HAP-1 (cell line): ENCODE measurements at places on chromosomes 2 and 18.

DNA sequence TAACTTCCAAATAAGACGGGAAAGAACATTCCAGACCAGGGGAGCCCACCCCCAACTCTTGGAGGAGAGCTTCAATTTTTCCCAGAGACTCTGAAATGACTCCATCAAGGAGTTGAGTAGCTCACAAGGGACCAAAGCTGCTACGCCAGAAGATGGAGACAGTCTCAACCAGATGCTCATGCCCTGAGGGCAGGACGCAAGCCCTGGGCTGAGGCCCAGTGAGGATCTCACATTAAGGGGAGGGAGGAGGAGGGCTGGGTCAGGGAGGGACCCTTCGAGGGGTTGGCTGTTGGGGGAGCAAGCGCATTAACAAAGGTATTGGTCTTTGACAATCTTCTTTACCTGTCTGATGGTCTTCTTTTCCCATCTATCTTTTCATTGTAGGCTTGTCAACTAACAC, 141.3 kb upstream of the SLC1A4 start:
- DNase-seq: no peak

DNA sequence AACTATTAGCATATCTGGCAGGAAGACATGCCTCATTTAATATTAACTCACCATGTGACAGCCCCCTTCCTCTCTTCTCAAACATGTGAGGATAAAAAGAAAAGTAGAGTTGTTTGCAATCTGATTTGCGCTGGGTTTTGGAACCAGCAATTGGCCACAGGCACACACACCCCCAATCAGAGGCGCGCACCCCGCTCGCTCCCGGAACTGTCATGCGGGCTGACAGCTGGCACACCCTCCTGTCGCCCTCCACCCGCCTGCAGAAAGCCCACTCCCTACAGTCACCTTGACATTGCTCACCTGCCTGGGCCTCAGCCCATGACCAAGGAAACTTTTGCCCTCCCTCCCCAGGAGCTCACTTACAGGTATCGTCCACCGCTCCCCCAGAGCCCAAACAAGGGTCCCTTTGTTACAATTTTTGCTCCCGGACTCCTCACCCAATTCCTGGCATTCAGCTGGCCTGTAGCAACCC, 1.1 kb downstream of the COBLL1 start:
- peak; percentile 75 for DNase-seq

- no peak for DNase-seq
Observed at GRCh38 chr2:121429927-121430520, 100.7 kb upstream of the RNU4ATAC start.

DNA sequence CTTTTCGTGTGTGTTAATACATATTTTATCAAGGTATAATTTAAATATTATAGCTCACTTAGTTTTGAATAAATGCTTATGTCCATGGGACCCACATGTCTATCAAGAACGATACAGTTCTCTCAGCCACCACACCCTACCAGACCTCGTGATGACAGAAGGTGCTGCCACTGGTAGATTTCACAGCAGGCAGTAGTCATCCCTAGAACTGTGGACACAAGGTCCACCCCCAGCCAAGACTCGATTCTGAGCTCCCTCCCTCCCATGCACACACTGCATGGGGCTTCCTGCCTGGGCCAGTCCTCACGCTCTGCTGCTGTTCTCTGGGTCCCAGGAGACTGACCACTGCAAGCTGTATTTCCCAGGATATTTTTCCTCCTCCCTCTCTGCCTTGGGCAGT, 26.5 kb upstream of the CREB1 start:
- DNase-seq: no peak

DNA sequence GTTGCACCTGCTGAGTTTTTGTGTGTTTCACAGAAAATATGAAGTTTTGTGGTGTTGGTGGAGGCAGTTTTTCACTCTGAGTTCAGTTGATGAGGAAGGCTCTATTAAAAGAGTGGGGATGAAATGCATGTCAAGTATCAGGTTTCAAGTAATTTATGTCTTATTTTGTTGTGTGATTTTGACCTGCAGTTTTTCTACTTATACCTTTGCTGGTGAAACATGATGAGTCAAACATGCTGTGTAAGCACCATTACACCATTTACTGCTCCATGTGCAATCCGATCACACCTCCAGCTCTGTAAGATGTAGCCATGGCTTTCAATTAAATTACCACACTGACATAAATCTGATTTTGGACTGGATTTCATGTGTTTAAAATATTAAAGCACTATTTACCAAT, 174.5 kb upstream of the ZEB2 start:
- no peak for DNase-seq

DNA sequence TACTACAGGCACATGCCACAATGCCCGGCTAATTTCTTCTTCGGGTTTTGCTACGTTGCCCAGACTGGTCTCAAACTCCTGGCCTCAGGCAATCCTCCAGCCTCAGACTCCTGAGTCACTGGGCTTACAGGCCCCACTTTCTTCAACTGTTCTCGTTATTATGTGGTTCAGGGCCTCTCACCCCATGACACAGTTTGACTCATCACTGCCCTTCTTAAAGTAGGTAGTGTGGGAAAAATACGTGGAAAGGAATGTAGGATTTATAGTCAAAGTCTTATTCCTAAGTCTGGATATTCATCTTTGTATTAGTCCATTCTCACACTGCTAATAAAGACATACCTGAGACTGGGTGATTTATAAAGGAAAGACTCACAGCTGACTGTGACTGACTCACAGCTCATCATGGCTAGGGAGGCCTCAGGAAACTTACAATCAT, 19.4 kb downstream of the CENPA start:
- DNase-seq: no peak

DNA sequence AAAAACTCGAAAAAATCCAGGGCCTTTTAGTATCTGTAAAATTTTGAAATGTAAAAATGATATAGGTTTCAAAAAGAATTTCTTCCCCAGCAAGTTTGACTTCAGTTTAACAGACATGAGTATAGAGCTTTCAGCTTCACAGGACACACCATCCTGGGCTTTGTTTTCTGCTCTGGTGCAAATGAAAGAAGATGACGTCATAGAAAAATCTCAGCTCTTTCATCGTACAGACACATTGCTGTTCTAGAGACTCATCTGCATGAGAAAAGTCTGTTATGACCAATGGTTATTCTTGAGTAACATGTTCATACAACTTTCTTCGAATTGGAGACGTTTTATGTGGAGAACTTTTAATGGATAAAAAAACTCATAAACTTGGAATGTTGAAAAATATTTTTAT, 111.7 kb upstream of the DYNAP start:
- DNase-seq: peak; percentile 35

DNA sequence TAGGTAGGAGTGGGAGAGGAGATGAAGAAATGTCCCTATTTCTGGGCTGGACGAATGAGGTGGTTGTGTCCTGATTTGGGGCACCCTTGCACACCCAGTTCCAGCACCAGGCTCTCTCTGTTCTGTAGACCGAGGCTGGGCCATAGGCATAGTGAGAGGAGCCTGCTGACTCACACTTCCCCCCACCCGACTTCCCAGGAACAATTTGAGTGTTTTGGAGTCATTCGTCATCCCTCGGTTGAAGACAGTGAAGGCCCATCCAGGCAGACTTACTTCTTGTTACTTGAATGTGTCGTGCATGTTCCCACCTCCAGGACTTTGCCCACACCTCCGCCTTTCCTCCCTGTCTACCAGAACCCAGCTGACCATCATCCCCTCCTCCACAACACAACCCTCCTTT, 179.1 kb downstream of the HAUS1 start:
- no peak for DNase-seq

DNA sequence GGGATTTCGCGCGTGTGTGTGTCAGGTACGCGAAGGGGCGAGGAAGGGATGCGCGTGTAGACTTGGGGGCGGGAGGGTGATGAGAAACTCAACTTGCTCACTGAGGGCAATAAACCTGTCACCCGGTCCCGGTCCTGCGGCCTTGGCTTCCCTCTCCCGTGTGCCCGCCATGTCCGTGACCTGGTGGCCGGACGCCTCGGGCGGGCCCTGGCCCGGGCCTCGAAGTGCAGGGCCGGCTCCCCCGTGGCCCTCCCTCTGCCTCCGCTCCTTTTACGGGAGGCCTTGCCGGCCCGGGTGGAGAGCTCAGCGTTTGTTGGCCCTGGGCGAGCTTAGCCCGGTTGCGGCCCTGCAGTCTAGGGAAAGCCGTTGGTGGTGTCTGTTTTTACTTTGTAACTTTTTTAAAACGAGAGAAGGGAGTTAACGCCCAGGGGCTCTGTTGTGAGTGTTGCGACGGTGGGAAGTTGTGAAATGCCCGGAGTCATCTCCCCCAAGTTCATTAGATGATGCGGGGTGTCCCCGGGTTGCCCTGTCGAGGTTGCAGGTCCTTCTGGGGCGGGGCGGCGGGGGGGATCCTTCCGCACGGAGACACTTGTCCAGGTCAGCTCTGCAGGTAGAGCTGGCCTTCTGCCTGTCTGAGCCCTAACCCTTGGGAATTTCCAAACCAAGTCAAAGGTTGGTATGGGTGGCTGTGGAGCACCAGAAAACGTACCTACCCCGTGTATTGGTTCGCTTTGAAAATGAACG, 883 bp downstream of the SMCHD1 start:
- DNase-seq: no peak

DNA sequence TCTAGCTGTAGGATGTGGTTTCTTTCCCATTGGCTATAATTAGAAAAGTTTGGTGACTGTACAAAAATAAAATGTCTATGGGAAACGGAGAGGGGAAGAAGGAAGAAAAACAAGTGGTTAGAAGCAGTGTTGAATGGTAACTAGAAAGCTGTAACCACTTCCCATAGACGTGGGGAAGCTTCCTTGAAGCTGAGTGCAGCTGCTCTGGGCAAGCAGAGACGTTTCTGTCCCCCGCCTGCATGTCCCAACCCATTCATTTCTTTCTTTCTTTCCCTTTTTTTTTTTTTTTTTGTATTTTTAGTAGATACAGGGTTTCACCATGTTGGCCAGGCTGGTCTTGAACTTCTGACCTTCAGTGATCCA, 367.8 kb upstream of the HS6ST1 start:
- no peak for DNase-seq

DNA sequence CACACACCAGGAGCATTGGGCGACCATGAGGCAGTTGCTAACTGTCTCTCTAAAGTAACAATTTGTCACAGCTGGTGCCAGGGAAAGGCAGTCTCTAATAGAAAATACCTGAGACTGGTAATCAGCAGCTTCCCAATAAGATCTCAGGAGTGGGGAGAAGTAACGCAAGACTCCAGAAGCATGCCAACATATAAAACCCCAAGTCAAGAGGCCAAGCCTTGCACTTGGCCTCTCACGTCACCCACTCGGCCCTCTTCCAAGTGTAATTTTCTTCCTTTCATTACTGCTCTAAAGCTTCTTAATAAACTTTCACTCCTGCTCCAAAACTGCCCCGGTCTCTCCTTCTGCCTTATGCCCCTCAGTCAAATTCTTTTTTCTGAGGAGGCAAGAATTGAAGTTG, 455.6 kb upstream of the ACVR2A start:
- DNase-seq: no peak

DNA sequence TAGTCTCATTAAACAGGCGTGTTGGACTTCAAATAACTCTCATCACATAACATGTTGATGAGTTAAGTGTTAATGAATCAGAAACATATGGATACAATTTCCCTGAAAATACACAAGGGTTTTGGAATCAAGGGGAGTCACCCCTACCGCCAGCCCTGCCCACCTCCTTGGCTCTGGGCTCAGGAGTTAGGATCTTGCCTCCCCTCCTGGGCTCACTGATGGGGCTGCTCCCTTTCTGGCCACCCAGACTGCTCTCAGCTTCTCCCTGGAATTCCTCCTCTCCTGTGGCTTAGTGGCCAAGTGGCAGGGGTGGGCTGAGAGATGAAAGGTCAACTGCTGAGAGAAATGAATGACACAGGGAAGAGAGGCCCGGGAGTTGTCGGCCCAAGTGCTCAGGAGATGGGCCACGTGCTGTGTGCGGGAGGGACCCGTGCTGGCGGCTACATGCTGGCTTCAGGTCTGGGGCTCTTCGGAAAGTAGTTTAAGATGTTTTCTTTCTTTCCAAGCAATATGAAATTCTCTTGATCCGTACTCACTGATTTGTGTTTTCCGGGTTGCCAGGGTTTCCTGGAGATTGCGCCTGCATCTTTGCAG, 55.8 kb upstream of the TNP1 start:
- no peak for DNase-seq

DNA sequence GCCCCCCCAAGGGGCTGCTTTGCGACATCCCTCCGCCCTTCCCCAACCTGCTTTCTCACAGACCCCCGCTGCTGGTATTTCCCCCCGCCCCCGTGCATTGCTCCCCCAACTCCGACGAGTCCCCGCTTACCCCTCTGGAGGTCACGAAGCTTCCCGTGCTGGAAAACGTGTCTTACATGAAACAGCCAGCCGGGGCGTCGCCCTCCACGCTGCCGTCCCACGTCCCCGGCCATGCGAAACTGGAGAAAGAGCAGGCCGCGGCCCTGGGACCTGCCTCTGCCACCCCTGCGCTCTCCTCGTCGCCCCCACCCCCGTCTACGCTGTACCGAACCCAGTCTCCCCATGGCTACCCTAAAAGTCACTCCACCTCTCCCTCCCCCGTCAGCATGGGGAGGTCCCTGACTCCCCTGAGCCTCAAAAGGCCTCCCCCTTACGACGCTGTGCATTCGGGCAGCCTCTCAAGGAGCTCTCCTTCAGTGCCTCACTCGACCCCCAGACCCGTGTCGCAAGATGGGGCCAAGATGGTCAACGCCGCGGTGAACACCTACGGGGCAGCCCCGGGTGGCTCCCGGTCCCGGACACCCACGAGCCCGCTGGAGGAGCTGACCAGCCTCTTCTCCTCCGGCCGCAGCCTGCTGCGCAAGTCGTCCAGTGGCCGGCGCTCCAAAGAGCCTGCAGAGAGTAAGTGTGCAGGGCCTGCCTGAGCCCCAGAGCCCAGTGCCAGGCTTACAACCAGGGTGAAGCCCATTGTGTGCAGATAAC, 183.0 kb downstream of the NYAP2 start:
- no peak for DNase-seq

GRCh38 chr18:80232710-80233109, 14.6 kb downstream of the PARD6G start:
- no peak for DNase-seq

DNA sequence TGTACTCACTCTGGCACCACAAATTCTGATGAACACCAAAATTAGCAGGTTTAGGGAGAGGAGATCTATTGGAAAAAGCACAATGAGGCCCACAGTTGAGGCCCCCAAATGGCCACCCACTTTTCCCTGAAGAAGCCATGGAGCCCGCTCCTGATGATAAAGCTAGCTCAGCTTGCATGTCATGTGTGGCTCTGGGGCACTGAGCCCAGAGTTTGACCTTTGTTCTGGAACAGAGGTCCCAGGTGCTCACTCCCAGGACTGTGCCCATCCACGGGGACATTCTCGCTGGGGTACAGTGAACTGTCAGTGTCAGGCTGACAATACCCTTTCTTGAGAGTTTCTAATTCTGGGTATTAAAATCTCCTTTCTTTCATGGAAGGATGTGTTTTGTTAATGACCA, 36.2 kb downstream of the XDH start:
- no peak for DNase-seq
